Fibroblast of lung (primary cell): ENCODE measurements at places on chromosomes 1 and 21.

- no peak for DNase-seq
Measured at GRCh38 chr1:6471970-6472368, 6.0 kb upstream of the TNFRSF25 start.

DNA sequence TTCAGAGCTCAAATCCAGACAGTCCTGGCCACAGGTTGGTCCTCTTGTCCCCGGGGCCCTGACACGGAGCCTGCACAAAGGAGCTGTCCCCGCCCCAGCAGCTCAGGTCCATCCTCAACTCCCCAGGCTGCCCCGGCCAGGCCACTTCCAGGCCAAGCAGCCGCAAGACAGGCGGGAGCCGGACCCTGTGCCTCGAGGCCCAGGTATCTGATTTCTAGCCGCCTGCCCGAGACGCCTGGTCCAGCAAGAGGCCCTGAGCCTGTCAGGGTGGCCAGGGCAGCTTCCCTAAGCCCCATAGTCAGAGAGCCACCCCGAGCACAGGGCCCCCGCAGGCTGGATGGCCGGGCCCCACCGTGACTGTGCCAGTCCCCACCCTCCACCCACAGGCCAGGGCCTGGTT, 165.3 kb downstream of the PRDM16 start:
- DNase-seq: no peak

DNA sequence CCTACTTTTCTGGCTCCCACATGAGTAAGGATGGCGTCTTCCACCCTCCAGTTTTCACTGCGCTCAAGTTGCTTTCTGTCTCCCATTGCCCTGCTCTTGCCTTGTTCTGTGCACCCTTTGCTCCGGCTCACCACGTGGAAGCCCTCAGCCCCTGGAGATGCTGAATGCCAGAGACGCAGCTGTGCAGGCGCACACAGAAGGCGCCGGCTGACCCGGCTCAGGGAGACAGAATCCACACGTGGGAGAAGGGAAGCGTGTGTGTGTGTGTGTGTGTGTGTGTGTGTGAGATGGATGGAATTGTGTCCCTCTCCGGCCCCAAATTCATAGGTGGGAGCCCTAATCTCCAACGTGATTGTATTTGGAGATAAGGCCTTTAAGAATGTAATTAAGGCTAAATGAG, 118.2 kb upstream of the ERRFI1 start:
- DNase-seq: no peak

DNA sequence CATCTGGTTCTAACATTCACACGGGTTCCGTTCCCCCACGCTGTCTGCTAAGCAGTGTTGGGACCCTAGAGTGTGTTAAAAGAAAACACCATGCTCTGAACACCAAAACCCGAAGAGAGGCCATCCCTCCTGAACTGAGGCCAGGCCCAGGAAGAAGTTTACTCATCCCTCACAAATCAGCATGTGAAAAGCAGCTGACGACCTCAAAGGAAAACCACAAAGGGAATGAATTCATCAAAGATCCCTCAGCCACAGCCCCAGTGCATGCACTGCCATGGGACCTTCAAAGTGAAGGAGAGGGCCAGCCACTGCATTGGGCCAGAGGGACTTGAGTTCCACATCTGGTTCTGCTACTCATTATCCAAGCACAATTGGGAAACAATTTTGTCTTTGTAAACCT, 7.0 kb upstream of the PSEN2 start:
- peak; percentile 75 for DNase-seq
